ENCODE measurements at places on chromosomes 11 and 22. TPM values are rescaled to one million over a fixed set of nuclear protein-coding genes. Genes with fewer than 3 reads are reported as not detected.

The RTN3 gene
- 72.2 TPM for total RNA-seq

The PSMD13 gene
- 80.6 TPM for total RNA-seq

The KIRREL3 gene
- 0.25 TPM for total RNA-seq

The TMPRSS13 gene
- total RNA-seq: not detected

The PATE2 gene
- total RNA-seq: not detected

The FXYD2 gene
- total RNA-seq: 1.9 TPM

The PCF11 gene
- total RNA-seq: 35.7 TPM

The CCDC188 gene
- total RNA-seq: 0.46 TPM

The FOLR2 gene
- 80.8 TPM for total RNA-seq

The THAP7 gene
- 16.7 TPM for total RNA-seq

The TSSK2 gene
- total RNA-seq: 0.12 TPM

The TRIM5 gene
- 8.1 TPM for total RNA-seq

The ARFIP2 gene
- 10.7 TPM for total RNA-seq

The MMP26 gene
- not detected for total RNA-seq

The GUCY1A2 gene
- 13.2 TPM for total RNA-seq

The BIRC3 gene
- total RNA-seq: 9.4 TPM

The ANKRD13D gene
- total RNA-seq: 7.6 TPM

The LRRC10B gene
- 4.2 TPM for total RNA-seq

The PICK1 gene
- total RNA-seq: 37.4 TPM

The SHANK2 gene
- total RNA-seq: 0.32 TPM

The E2F8 gene
- total RNA-seq: 2.7 TPM

The OR52E8 gene
- total RNA-seq: not detected

The C11orf54 gene
- 46.2 TPM for total RNA-seq

The AQP11 gene
- total RNA-seq: 0.79 TPM

Data from heart left ventricle (tissue), 16 donors.